Stimulated activated CD4-positive, alpha-beta T cell treated with anti-CD3 and anti-CD28 coated beads, Interleukin-1b, Interleukin-23, amount 100 ng/mL, for 24 hours (primary cell): ENCODE measurements at places on chromosomes 7 and 10.

DNA sequence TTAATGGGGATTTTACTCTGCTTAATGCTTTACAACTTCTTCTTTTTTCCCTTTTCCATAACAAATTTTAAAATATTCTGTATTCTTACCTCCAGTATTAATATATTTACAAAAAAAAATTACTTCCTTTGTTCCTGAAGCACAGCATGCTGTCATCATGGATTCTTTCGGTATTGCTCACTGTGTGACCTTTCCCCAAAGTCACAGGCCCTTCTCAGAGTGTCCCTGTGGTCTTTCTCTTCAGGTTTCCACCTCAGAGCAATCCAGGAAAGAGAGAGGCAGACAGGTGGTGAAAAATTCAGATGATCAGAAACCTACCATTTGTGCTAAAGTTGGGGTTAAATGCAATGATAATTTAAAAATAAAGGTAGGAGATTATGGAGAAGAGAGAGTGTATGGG lies 13.0 kb downstream of the AOAH start:
- no peak for DNase-seq

- DNase-seq: no peak
Measured at GRCh38 chr10:95394161-95394880, 103.5 kb upstream of the PDLIM1 start.

DNA sequence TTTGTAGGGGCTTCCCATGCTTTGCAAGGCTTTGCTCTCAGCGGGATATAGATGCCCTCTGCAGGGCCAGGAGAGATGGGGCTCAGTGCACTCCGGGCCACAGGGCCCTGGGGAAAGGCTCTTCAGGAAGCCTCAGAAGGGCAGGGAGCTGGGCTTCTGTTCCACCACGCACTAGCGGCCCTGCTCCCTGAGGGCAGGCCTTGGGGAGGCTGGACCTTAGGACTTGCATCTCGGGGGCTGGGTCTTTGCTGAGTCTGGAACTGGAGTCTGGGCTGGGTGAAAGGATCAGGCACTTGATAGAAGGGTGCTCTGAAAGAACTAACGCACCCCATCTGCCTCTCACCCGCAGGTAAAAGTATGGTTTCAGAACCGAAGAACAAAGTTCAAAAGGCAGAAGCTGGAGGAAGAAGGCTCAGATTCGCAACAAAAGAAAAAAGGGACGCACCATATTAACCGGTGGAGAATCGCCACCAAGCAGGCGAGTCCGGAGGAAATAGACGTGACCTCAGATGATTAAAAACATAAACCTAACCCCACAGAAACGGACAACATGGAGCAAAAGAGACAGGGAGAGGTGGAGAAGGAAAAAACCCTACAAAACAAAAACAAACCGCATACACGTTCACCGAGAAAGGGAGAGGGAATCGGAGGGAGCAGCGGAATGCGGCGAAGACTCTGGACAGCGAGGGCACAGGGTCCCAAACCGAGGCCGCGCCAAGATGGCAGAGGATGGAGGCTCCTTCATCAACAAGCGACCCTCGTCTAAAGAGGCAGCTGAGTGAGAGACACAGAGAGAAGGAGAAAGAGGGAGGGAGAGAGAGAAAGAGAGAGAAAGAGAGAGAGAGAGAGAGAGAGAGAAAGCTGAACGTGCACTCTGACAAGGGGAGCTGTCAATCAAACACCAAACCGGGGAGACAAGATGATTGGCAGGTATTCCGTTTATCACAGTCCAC lies 5.4 kb downstream of the EMX2 start:
- DNase-seq: no peak

DNA sequence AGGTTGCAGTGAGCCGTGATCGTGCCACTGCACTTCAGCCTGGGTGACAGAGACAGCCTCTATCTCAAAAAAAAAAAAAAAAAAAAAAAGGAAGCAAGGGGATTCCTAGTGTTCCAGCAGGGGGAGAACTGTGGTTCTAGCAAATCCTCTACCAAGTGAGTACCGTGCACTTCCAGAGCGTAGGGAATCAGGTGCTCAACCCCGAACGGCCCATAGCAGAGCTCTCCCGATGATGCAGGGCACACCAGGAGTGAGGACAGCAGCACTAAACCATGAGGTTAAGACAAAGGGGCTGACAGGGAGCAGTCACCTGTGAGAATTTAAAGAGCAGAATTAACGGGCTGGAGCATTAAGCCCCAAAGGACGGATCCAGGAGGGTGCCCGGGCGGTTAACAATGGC lies 173.6 kb downstream of the PTPRN2 start:
- no peak for DNase-seq

DNA sequence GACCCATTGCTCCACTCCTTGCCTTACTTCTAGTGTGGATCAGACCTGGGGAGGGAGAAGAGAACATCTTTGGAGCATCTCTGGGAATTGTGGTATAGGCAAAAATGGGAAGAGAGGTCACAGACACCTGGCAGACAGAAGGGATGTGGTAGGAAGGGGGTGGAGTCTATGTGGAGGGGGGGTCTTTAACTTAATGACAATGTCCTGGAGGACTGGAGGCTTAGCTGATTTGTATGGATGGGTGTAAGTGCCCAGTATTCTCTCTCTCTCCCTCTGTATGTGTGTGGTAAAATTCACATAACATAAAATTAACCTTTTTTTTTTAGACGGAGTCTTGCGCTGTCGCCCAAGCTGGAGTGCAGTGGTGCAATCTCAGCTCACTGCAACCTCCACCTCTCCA lies 3.1 kb upstream of the LDB1 start:
- DNase-seq: no peak

GRCh38 chr7:127877951-127878350 lies 153.3 kb downstream of the LRRC4 start:
- DNase-seq: no peak

GRCh38 chr7:4715410-4715776 lies 33.3 kb downstream of the FOXK1 start:
- no peak for DNase-seq

- no peak for DNase-seq
Measured at GRCh38 chr10:76721891-76722505, 915.6 kb downstream of the KCNMA1 start.

GRCh38 chr7:158022601-158023000 lies 565.0 kb downstream of the PTPRN2 start:
- no peak for DNase-seq

DNA sequence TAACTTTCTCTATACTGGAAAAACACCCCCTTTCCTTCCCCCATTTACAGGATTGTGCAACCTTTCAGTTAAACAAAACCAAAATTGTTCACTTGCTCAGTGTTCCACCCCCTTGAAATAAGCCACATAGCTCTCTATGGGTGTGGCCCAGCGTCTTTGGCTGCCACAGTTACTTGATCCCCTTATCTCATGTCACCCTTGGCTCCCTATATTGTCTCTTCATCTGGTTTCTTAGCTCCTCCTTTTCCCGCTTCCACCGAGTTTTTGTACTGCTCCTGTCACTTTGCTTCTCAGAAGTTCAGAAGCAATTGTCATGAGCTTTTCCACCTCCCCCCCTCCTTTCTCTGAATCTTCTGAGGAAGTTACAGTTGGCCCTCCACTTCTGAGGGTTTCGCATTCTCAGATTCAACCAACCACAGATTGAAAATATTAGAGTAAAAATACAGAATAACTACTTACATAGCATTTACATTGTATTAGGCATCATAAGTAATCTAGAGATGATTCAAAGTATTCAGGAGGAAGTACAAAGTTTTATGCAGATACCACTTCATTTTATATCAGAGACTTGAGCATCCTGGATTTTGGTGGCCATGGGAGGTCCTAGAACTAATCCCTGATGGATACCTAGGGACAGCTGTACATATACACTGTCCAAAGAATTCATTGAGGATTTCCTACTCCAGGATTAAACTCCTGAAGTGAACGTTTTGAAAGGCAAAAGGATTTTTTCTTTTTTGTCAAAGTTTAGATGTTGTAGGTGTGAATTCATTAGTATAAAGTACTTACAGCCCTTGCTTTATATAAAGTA lies 60.4 kb downstream of the ADD3 start:
- DNase-seq: no peak

- no peak for DNase-seq
Measured at GRCh38 chr10:61992671-61993668, 91.5 kb downstream of the ARID5B start.

DNA sequence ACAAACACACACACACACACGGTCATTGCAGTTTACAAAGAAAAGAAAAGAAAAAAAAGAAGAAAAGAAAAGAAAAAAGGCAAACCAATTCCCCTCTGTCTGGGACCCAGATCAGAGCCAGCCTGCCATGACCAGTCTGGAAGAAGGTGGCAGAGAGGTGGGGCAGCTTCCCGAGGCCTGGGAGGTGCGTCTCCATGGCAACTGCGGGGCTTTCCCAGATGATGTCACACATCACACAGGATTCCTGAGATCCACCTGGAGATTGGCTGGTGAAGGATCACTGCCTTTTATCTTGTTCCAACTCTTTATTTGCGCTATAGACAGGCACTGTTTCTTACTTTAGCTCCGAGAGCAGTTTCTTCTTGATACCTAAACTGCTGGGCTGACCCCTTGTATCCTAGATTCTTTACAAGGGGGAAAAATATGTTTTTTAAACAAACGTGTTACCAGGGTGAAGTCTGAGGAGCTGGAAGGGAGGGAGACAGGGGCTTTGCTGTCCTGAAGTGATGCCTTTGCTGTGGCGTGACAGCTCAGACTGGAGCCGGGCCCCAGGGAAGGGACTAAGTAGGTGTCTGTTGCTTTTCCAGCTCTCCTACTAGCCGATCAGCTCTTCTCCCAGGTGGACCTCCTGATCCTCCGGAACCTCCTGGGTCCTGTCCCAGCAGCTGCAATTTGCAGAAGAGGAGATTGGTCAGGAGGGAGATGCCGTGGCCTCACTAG lies 298.5 kb downstream of the KLF6 start:
- no peak for DNase-seq
